ENCODE measurements at places on chromosomes 7 and 10.

DNA sequence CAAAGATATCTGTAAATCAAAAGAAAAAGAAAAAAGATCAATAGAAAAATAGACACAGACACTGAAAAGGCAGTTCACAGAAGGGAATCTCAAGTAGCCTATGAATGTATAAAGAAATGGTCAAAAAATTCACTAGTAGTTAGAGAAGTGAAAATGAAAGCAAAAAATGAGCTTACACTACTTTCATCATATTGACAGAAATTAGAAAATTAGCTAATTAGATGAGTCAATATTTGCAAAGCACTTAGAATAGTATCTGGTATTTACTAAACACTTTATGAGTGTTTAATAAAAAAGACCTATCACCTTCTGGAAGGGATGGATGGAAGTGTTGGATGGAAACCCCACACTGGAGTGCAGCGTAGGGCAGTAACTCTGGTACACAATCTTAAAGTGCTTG, 1.7 kb upstream of the CFAP58 start:
- DNase-seq, result no peak

- DNase-seq, result no peak
Observed at GRCh38 chr7:100220586-100221230, 959 bp downstream of the PVRIG start.

- DNase-seq, result peak; percentile 11
Observed at GRCh38 chr10:35041502-35041879, 48.6 kb downstream of the CUL2 start.

GRCh38 chr10:125174360-125174759, 14.0 kb upstream of the CTBP2 start:
- no peak for DNase-seq

DNA sequence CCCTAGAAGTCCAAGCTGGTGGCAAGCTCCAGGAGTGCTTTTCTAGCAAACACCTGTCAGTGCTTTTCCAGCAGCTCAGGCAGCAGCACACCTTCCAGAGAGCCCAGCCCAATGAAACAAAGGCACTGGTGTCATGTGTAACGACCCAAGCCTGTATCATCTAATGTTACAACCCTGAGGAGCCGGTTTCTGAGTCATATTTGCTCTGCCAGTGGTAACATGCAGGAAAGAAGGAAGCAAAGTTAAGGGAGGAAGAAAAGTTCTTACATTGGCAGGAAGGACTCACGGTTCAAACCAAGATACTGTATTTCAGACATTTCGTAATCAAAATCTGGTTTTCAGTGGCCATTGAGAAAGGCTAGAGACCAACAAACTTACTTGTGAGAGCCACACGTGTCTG, at the start of gene ANKRD22:
ANKRD22 (minus strand) TSS at position 139 of the 400 bp plus-strand sequence. CDS start 237 bp downstream, outside the sequence.
- DNase-seq, result peak; percentile 50

DNA sequence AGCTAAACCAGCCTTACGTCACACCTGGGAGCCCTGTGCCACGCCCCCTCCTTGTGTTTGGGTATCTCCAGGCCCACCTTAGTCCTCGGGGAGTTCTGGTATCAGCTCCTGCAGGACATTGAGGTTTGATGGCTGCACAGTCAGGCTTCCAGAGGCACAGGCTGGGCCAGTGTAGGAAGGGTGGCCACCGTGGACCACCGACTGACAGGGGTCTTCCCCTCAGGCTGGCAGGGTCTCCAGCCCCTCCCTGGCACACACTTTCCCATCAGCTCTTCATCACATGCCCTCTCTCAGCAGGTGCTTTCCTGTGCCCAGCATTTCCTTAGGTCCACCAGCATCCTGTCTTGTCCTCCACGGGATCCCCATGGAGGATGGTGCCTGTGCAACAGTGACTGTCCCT, 413.1 kb downstream of the TCERG1L start:
- DNase-seq, result no peak

- DNase-seq, result no peak
Observed at GRCh38 chr10:97549587-97550322, 22.8 kb upstream of the ANKRD2 start.

DNA sequence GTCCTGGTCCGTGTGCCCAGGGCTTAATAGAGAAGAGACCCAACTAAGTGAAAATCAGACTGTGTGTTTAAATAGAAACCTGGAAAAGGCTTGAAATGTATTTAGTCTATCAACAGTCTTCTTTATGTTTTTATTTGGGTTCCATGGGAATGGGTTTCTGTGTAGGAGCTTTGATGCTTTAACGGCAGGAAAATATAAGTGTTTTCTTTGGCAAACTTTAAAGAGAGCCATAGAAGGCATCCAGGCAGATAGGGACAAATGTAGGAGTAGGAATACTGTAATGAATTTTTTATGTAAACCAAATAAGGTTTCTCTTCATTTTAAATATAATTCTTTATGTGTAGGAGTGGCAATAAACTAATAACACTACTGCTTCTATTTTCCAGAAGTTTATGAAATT, 989.0 kb downstream of the GATA3 start:
- no peak for DNase-seq

GRCh38 chr7:82700741-82701140, 257.2 kb upstream of the CACNA2D1 start:
- DNase-seq, result no peak

DNA sequence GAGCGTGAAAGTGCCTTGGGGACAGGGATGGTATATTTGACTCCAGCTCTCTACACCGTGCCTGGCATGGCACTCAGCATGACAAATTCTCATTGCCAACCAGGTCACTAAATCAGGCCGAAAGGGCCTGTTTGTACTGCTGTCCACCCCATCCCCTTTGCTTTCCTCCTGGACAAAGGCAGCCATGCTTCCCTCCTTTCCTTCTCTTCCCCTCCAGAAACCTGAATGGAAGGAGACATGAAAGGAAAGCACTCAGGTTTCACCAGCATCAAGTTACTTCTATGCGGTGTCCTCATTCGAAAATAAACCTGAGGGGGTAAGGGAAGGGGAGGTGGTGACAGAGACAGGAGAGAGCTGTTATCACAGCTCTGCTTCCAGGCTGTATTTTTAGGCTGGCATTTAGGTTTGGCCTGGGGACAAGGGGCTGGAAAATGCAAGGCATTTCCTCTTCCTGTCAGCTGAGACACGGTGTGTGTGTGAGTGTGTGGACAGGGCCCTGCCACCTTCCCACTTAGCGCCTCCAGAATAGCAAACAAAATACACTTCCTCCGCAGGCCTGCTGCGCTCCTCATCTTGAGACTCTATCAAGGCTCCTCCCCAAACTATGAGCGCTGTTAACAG, 79.9 kb upstream of the COL13A1 start:
- DNase-seq, result peak; percentile 31

GRCh38 chr10:128448796-128449195, 322.6 kb upstream of the MKI67 start:
- no peak for DNase-seq

- DNase-seq, result no peak
Observed at GRCh38 chr10:97838091-97838490, 11.6 kb upstream of the GOLGA7B start.

DNA sequence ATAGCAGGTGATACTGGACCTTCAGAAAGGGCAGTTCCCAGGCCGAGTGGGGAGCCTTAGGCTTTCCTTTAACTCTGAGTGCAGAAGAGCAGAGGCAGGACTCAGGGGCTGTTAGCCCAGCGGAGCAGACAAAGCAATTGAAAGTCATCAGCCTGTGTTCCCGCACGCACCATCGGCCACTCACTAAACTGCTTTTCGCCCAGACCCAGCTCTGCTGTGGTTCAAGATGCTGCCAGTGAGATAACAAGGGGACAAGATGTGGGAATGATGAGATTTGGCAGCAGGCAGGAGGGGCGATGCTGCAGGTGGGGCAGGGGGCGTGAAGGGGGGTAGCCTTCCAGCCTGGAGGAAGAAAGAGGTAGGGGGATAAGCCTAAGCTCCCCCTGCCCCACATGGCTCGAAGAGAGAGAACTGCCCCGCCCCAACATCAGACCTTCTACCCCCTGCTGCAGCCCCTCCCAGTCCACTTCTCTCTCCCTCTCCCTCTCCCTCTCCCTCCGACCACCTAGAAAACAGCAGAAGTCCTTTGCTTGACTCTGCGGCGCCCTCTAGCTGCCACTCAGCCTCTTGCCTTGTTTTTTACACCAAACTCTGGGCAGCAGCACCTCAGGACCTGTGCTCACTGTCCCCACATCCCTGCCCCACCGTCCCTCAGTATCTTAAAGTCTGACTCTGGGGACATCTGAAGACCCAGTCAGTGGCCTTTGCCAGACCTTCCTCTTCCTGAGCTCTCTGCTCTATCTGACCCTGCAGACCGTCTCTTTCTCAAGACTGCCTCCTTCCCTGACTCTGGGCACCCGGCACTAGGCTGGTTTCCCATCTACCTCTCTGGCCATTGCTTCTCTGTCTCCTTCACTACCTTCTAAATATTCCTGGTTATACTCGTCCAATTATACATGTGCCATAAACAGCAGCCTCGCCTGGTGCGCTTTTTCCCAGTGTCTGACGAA, 110.5 kb downstream of the C10orf105 start:
- DNase-seq, result peak; percentile 62

DNA sequence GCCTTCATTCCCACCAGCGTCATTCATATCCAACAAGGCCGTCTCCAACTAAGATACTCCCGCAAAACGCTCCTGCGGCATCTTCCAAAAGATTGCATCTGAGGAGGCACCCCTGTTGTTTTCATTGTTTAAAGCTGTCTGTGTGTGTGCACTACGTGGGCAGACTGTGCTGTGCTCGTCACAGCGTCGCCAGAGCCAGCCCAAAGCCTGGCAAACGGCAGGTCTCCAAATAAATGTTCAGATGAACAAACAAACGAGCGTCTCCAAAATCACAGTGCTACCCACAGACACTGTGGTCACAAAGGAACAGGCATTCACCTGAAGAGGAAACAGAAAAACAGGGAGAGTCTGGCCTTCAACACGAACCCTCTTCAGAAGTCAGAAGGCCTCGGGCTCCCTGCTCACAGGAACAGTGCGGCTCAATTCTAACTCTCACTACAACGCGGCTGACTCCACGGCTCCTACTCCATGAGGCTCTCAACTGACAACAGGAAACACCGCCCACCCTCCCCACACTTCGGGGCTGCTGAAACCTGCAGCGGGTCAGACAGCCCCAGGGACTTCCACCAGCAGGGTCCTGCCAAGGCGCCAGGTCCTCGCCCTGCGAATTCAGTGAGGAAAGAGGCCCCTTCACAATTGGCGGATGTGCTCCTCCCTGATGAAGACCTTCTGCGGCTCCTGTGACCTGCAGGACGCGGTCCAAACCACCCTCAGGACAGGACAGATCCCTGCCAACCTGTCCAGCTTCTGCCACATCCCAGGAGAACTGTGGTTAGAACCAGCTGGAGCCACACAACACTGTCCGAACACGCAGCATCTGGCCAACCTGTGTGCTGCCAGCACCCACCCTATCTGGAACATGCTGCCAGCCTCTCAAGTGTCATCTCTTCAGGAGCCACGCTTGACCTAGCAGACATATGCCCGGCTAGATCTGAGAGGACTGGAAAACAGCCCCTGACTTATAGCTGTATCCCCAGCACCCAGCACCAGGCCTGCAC, 36.1 kb downstream of the MAD1L1 start:
- no peak for DNase-seq

- DNase-seq, result no peak
Observed at GRCh38 chr10:17316488-17317170, 88.6 kb downstream of the VIM start.

- DNase-seq, result no peak
Observed at GRCh38 chr10:62081341-62082270, 180.1 kb downstream of the ARID5B start.

DNA sequence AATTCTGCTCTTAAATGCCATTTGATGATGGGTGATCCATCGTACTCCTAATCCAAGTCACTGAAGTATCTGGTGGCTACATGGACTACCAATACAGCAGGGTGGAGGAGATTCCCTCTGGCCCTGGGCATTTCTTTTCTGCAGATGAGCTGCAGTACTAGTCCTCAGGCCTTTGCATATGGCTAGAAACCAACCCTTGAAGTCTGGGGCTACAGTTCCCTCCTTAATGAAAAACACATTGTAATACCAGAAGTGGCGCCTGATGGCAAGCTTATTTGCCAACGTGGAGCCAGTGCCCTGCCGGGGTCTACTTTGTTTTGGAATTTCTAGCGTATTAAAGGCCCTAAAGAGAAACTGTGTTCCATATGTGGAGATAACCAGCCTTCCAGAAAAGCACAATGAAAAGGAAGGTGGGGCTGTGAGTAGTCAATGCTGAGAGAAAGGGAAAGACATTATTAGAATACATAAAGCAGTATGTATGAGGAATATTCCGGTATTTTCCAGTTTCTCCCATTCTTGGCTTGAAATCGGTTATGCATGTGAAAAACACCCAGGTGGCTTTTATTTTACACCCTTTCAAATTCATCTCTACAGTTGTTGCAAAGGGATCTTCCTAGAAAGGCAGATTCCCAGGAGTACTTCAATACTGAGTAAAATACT, 368.8 kb downstream of the PRPF18 start:
- DNase-seq, result no peak

DNA sequence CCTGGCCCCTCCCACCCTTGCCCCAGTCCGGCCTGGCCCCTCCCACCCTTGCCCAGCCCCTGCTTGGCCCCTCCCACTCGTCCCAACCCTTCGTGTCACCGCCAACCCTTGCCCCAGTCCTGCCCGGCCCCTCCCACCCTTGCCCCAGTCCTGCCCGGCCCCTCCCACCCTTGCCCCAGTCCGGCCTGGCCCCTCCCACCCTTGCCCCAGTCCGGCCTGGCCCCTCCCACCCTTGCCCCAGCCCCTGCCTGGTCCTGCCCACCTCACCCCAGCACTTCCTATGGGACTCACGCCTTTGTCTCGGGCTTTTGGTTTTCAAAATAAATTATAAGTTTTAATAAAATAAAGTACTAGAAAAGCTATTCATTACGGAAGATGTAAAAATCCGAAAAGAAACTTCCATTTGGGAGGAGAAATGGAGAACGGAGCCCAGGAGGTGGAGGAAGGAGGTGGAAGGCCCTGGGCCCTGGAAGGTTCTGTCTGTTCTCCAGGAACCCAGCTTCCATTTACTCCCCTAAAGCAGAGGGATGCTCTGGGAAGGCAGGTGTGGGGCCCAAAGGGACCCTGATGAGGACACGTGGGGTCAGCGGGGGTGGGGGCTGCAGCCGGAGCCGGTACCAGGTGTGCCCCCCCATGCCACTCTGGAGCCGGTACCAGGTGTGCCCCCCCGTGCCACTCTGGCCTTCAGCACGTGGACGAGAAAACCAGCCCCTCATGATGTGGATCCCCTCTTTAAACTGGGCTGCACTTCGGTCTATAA, 52.2 kb downstream of the PWWP2B start:
- peak; percentile 48 for DNase-seq

GRCh38 chr7:87213811-87214210, 5.7 kb downstream of the TMEM243 start:
- DNase-seq, result no peak

GRCh38 chr10:89476150-89476549, 59.2 kb downstream of the SLC16A12 start:
- DNase-seq, result no peak

- no peak for DNase-seq
Observed at GRCh38 chr10:101452593-101452992, 98.6 kb downstream of the BTRC start.

DNA sequence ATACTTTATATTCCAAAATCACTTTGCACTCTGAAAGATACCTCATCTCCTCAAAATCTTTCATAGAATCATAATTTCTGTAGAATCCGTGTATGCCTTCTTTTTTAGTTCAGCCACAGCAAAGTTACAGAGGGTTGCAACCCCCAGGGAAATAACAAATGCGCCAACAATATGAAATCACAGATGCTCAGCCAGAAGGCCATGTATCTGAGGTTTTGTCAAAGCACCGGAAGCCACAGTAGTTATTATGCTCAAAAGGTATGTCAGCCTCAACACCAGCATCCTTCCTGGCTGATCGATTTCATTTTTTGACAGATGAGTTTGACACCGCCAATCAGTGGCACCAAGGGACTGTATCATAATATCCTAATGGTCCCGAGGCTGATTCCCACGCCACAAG, 204.1 kb downstream of the KCNMA1 start:
- no peak for DNase-seq

- DNase-seq, result no peak
Observed at GRCh38 chr10:132867801-132868644, 74.3 kb downstream of the CFAP46 start.

- no peak for DNase-seq
Observed at GRCh38 chr10:21749788-21750187, 215.8 kb downstream of the MLLT10 start.

Data from Daoy (cell line).